ENCODE measurements at places on chromosomes 1 and 21.

DNA sequence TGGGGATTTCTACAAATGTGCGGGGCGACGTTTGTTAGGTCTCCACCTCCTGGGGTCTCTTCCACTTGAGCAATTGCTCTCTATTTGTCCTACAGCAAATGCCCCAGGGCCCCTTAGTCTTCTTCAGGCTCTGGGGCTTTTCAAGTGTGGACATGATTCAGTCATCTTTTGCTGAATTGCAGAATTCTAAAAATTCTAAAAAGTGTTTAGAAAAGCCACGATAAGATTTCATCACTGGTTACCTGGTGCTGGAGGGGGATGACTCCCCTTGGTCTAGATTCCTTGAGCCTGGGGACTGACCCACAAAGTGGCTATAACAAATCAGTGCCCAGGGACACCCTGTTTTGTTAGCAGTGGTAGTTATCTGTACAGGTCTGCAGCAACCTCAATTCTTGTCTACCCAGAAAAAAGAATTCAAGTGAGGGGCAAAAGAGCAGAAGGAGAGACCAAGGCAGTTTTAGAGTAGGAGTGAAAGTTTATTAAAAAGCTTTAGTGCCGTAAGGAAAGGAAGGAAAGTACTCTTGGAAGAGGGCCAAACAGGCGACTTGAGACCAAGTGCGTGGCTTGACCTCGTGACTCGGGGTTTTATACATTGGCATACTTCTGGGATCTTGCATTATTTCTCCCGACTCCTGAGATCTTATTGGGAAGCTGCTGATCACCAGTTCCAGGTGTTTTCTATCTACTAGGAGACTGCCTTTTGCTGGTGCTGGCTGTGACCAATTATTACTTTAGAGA lies 25.2 kb downstream of the PROK1 start:
- DNase-seq = no peak

- no peak for DNase-seq
These were observed 10.0 kb downstream of the GBP5 start for GRCh38 chr1:89262643-89263042.

DNA sequence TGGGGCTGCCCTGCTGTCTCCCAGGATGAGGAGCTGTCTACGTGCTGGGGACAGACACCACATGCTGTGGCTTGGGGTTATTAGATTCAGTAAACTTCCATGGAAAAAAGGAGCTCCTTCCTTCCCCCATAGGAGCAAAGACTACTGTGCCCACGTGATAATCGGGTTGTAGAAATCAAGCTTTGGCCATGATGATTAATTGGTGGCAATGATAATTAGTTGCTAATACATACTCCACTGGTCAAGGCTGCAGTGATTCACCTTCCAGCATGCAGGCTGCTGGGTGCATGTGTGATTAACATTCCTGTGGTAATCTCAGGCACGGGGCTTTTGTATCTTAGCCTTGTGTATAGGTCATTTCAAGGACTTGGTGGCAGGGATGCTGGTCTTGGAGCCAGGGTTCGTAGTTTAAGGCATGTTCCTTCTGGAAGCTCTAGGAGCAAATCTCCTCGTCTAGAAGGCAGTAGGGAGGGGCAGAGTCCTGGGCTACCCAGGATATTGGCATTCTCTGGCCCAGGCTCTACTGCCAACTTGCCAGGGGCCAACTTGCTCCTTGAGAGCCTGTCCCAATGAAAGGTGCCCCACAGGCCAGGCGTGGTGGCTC lies 41.4 kb downstream of the TMCO4 start:
- no peak for DNase-seq

GRCh38 chr1:228293816-228294500 lies 86.1 kb downstream of the OBSCN start:
- no peak for DNase-seq

GRCh38 chr1:237316352-237316751 lies 274.4 kb downstream of the RYR2 start:
- DNase-seq = no peak

DNA sequence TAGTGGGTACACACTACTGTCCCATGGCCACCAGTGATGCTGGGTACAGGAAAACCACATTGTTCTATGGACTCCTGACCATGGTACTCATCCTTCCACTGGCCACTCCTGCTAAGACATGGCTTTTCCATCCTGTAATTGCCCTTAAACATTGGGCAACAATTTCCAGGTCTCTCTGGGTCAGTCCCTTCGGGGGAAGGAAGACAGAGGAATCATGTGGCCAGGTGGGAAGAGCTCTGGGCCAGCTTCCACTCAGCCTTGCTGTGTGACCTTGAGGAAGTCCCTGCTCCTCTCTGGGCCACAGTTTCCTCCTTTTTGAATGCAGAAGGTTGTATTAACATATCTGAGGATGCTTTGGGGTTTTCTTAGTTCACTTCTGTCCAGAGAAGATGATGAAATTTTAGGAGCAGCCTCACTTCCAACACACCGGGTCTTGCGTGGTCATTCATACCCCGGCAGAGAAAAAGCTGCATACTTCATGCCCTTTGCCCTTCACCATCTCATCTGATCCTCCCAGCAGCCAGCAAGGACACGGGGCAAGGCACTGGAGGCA lies 50.8 kb downstream of the SRRM1 start:
- peak; percentile 84 for DNase-seq

DNA sequence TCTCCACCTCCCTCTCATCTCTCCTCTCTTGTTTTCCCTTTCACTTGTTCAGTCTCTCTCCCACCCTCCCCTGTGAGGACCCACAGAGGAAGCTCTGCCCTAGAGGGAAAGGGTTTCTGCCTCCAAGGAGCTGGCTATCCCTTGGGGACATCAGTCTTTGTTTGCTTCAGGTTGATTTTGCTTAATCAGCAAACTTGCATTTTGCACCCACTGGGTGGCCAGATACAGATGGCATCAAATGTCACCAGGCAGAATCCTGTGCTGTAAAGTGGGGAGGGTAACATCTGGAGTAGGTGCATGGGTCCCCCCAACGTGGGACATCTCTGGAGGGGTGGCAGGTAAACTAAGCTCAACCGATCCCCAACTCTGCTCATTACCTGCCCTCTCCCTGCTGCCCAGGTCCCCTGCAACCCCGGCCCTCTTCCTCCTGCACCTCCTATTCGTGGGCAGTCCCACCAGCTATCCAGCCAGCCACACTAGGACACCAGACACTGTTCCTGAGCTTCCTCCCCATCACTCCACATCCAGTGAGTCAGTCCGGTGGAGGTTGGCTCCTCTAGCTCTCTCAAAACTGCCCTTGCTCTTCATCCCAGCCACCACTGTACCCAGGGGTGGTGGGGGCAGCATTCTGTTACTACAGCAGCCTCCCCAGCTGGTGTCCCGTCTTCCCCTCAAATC lies 123.3 kb downstream of the KCNN3 start:
- no peak for DNase-seq

DNA sequence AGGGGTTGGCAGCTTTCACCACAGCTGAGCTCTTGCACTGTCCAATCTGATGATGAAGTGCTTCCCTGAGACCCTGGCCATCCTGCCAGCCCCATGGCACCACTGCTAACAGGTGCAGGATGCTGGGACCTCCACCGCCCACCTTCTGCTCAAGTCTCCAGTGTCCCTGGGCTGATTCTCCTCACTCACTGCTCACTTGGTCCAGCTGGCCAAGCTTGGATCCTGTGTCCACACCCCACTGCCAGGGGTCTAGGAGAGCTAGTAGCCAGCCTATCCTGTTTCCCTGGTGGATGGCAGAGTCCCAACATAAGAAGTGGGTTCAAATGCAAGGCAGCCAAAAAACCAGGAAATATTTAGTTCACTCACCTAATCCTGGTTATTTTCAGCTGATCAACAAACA lies 217.2 kb upstream of the IRF2BP2 start:
- no peak for DNase-seq

DNA sequence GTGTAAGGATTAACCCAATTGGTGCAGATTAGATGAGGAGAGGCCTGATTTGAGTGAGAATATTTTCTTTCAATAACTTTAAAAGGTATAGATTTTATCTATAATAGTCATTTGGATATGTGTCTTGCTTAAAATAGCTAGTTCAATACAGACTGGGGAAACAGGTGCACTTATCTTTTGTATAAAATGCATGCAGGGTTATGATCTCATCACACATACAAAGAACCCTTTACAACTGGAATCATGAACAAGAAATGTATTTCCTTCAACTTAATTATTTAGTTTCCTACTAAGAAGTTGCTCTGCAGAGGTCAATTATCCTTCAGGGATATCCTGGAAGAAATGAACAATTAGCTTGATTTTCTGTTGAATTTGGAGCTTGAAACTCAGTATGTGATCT lies 259.6 kb downstream of the PTBP2 start:
- no peak for DNase-seq

DNA sequence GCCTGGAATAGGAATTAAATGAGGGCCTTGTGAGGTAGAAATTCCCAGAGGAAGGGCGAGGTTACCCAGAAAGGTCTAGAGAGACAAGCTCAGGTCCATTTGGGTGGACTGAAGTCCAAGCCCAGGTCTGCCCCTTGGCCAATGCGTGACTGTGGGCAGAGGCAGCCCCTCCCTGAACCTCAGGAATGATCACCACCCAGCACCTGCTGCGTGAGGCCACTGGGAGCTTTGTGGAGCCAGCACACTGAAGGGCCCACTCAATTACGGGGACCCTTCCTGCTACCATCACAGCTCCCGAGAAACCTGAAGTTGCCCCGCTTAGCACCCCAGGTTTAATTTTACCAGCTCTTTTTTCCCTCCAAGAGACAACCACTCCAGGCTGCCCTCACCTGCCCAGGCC lies 6.5 kb upstream of the MATN1 start:
- no peak for DNase-seq

- no peak for DNase-seq
These were observed 1227.1 kb downstream of the NCAM2 start for GRCh38 chr21:22225299-22225698.

- no peak for DNase-seq
These were observed 200.4 kb downstream of the DNM3 start for GRCh38 chr1:172041742-172042141.

DNA sequence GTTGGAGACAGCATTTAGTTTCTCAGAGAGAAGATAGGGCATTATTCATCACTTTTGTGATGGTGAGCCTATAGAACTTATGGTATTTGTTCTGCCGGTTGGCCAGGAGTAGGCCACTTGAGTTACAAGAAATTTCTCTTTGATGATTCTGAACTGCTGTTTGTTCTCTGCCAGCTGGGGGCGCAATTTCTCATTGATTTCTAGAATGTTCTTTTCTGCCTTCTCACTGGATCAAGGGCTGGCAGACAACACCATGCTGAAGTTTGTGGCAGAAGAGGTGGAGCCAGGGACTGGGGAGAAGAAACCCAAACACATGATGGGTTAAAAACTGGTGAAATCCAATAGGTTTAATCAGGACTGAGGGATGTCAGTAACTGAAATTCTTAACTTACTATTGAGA lies 360.6 kb downstream of the FAM72C start:
- DNase-seq = no peak

All from inflammatory macrophage treated with lipopolysaccharide for 1 hour (primary cell).